HCEC 1CT (cell line): ENCODE measurements at places on chromosomes 6 and 20.

- no peak for DNase-seq
Measured at GRCh38 chr6:158815907-158816306, 3.3 kb downstream of the EZR start.

- peak; percentile 56 for DNase-seq
Measured at GRCh38 chr6:82906951-82907350, 158.7 kb downstream of the UBE3D start.

GRCh38 chr6:70292193-70292592, 10.7 kb downstream of the COL9A1 start:
- DNase-seq: no peak

GRCh38 chr20:56631318-56631989, 2.3 kb downstream of the TFAP2C start:
- DNase-seq: no peak
